Mucosa of gallbladder (tissue), 1 donor: ENCODE measurements at places on chromosomes 16 and 17. TPM values are rescaled to one million over a fixed set of nuclear protein-coding genes. Genes with fewer than 3 reads are reported as not detected.
A peak's percentile ranks its signal among the peaks of the same experiment; 100 is the strongest.

DNA sequence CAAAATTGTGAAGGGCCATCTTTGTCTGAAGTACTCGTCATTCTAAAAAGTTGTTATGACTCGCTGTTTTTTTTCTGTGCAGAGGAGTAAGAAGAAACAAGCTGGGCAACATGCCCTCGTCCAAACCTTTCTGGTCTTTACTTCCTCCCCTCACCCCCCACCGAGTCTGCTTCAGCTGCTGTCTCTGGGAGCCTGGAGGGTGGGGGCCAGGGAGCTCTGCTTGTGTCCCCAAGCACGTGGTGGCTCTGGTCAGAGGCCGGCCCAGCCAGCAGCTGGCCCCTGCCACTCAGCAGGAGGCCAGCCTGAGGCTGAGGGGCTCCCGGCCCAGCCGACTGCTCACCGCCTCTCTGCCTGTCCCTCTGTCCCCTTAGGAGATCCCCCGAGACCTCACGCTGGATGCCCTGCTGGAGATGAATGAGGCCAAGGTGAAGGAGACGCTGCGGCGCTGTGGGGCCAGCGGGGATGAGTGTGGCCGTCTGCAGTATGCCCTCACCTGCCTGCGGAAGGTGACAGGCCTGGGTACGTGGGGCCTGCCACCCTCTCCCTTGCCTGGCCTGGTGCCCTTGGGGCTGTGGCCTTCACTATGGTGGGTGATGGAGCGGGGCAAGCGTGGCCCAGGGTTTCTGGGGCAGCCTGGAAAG is 53.7 kb upstream of the LGALS9 start:
- no peak for DNase-seq

DNA sequence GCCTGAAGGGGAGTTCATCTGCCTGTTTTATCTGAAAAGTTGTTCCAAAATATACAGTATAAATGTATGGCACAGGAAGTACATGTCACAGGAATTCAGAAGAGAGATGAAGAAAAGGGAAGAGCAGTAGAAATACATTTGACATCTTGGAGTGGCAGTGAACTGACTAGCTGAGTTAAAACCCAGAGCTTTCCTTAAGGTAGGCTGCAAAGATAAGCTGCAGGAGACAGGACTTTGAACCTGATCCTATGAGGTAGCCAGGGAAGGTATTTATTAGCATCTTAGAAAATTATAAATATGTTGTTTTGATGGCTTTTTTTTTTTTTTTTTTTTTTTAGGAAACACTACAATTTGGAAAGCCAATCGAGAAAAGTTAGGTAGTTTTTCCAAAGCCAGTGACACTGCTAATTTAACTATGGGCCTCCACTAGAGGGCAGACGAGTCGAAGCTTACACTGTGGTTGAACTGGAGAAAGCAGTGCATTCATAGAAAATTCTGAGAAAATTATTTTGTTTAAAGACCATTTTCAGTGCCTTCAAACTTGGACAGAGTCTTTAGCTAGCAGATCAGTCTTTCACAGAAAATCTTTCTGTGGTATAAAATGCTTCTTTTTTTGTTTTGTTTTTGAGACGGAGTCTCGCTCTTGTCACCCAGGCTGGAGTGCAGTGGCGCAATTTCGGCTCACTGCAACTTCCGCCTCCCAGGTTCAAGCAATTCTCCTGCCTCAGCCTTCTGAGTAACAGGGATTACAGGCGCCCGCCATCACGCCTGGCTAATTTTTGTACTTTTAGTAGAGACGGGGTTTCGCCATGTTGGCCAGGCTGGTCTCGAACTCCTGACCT is 122.3 kb downstream of the SSH2 start:
- peak; percentile 69 for DNase-seq

The TBC1D3E gene
- not detected for total RNA-seq

The QRICH2 gene
- total RNA-seq, result 3.8 TPM

DNA sequence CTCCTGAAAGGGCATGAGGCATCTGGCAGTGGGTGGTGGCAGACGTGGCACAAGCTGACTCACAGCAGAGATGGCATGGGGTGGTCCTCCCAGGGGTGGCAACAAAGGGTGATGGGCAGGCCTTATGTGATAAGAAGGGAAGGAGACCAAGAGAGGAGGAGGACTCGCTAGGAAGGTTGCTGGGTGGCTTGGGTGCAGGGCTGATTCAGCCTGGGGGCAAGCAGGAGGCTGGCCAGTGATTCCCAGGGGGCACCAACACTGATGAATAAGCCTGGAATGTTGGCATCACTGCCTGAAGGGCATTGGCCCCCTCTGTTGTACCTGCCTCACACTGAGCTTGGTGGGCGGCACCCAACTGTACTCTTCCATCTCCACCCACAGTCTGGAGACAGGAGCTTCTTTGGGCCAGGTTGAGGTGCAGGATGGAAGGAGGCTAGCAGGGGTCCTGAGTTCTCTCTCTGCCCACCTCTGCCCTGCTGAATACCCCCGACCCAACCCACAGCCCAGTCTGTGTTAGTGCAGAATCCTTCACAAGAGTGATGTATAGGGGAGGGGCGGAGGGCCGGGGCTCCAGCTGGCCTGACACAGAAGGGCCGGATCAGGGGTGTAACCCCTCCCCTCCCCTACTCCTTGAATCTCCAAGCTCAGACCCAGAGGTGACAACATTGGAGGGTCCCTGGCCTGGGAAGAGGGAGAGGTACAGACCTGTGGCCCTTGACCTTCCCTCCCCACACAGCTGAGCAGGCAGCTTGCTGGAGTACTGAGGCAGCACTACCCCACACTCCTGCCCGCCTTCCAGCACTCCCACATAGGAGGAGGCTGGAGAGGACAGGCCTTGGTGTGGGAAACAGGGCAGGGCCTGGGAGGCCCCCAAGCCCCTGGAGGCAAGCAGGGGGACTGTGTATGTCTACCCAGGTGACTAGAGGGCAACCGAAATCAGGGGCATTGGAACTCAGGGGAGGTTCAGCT is 2.6 kb downstream of the STAC2 start:
- DNase-seq, result no peak

The HOXB5 gene
- 0.49 TPM for total RNA-seq

DNA sequence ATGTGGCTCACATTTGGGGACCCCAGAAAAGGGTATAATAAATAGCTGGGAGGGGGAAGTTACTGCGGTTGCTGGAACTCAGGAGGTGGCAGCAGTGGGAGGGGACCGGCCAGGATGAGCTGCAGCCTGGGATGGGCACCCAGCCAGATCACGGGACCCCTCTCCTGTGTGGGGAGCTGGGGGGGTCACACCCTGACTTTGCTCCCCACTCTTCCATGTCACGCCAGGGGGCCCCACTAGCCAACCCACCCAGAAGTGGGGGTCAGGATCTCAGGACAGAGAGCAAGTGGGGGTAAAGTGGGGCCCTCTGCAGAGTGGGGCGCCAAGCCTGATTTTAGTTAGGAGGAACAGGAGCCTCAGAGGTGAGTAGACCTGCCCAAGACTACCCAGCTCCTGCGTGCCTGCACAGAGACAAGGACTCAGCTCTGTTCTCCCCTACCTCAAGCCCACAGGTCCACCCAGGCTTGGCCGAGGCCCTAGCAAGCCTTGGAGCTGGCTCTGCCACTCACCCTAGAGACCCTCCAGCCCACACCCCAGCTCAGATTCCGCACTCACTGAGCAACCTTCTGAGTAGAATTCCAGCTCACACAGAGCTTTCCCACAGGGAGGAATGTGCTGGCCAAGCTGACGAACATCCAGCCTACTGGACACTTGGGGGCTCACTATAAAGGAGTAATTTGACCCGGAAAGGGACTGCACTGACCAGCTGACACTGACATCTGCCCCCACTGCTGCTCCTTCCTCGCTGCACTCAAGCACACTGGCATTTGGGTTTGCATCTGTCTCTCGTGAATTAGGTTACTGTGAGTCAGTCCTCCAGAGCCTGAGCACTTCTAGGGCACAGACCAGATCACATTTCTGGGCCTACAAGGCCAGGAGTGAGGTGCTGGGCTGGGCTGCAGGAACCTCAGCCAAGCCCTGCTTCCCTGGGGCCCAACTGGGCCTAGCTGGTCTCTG is 310.1 kb downstream of the C16orf95 start:
- no peak for DNase-seq

- no peak for DNase-seq
These were observed 9.1 kb upstream of the PSMC3IP start for GRCh38 chr17:42586514-42587230.

The CHST4 gene
- total RNA-seq, result 586 TPM

GRCh38 chr17:37405955-37406634 is 541 bp downstream of the ACACA start:
- DNase-seq, result no peak

GRCh38 chr16:74083541-74083940 is 213.1 kb upstream of the PSMD7 start:
- no peak for DNase-seq

DNA sequence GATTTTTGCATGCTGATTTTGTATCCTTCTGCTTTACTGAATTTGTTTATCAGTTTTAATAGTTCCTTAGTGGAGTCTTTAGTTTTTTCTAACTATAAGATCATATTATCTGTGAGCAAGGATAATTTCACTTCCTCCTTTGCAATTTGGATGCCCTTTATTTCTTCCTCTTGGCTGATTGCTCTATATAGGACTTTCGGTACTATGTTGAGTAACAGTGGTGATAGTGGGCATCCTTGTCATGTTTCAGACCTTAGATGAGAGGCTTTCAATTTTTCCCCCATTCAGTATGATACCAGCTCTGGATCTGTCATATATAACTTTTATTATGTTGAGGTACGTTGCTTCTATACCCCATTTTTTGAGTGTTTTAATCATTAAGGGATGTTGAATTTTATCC is 224.5 kb upstream of the CNTNAP4 start:
- no peak for DNase-seq

GRCh38 chr16:88939972-88940861 is 36.8 kb downstream of the CBFA2T3 start:
- DNase-seq, result no peak

DNA sequence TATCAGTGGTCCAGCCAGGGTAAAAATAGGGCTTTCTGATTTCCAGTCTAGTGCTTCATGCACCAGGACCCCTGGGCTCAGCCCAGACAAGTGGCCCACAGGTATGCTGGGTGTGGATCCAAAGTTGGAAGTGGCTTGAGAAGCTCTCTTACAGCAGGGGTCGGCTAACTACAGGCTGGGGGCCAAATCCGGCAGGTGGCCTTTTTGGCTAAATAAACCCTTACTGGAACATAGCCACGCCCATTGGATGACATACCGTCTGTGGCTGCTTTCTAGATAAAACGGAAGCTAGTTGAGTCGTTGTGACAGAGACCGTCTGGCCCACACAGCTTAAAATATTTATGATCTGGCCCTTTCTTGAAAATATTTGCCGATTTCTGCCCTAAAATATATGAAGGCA is 119.0 kb upstream of the CDC42EP4 start:
- DNase-seq, result peak; percentile 16

The AGRP gene
- total RNA-seq, result not detected

The ASPA gene
- total RNA-seq, result 2.4 TPM
